IPS DF 6.9 (cell line): ENCODE measurements at places on chromosomes 5 and 9.

GRCh38 chr9:87290241-87291052 lies 207.2 kb upstream of the DAPK1 start:
- no peak for DNase-seq

DNA sequence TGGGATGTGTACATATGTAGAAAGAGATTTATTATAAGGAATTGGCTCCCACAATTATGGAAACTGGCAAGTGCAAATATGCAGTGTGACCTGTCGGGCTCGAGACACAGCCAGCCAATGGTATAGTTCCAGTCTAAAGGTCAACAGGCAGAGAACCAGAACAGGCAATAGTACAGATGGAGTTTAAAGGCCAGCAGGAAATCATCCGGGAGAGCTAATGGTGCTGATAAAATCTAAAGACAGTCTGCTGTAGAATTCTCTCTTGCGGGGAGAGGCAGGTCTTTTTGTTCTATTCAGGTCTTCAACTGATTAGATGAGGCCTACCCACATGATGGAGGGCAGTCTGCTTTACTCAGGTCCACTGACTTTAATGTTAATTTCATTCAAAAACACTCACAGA lies 21.8 kb downstream of the ANKRD31 start:
- no peak for DNase-seq

DNA sequence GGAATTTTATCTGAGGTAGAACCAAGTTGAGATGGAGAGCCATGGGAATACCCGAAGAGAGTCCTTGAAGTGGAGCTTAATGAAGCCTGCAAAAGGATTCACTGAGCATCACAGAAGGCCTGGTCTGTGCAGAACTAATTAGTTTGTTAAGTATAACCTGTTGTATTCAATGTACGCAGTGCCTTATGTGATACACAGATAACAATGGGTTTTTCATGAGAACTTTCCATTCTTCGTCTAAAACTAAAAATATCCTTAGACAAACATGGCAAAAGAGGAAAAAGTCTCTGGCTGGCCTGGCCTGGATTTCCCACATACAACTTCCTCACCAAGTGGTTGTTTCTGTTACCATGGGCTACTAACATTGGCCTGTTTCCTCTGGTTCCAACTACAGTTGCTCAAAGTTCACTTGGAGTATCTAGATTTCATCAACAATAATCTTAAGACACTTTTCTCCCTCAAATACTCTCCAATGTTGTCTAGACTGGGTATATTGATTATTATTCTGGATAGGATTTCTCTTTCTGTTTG lies 237.6 kb upstream of the ZNF462 start:
- DNase-seq = no peak

- no peak for DNase-seq
These were observed 112.3 kb upstream of the ANKH start for GRCh38 chr5:14983666-14984441.

- DNase-seq = no peak
These were observed 14.5 kb downstream of the NOTCH1 start for GRCh38 chr9:136531186-136531903.
